ENCODE measurements at places on chromosomes 3 and 15.

DNA sequence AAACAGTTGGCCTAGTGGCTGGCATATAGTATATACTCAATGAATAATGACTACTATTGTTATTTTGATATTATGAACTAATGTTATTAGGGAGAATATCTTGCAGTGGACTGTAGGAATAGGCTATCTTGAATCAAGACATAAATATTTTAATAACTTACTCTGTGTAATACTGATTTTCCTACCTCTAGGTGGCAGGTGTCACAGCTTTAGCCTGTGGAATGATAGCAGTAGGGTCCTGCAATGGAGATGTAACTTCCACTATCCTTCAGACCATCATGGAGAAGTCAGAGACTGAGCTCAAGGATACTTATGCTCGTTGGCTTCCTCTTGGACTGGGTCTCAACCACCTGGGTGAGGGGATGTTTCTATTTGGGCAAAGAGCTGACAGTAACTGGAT lies 6.5 kb downstream of the PSMD2 start:
- DNase-seq = no peak

GRCh38 chr3:122635789-122636188 lies 44.9 kb upstream of the PARP14 start:
- DNase-seq = no peak

- DNase-seq = no peak
These were observed 93.4 kb downstream of the RBMS3 start for GRCh38 chr3:29374226-29374625.

GRCh38 chr3:9130345-9131305 lies 118.8 kb downstream of the SRGAP3 start:
- no peak for DNase-seq

- DNase-seq = no peak
These were observed 174.6 kb downstream of the AKAP13 start for GRCh38 chr15:85554852-85555521.

GRCh38 chr3:59006634-59007517 lies 42.9 kb downstream of the CFAP20DC start:
- no peak for DNase-seq

GRCh38 chr3:177833332-177833731 lies 636.0 kb upstream of the TBL1XR1 start:
- no peak for DNase-seq
